EL (cell line): ENCODE measurements at places on chromosomes 13 and 19.
A peak's percentile ranks its signal among the peaks of the same experiment; 100 is the strongest.

- peak; percentile 78 for DNase-seq
Measured at GRCh38 chr13:74200081-74200480, 65.9 kb upstream of the KLF12 start.

GRCh38 chr19:40400559-40400958, 10.6 kb upstream of the HIPK4 start:
- no peak for DNase-seq

- DNase-seq: no peak
Measured at GRCh38 chr13:114122591-114123211, 9.7 kb downstream of the RASA3 start.

DNA sequence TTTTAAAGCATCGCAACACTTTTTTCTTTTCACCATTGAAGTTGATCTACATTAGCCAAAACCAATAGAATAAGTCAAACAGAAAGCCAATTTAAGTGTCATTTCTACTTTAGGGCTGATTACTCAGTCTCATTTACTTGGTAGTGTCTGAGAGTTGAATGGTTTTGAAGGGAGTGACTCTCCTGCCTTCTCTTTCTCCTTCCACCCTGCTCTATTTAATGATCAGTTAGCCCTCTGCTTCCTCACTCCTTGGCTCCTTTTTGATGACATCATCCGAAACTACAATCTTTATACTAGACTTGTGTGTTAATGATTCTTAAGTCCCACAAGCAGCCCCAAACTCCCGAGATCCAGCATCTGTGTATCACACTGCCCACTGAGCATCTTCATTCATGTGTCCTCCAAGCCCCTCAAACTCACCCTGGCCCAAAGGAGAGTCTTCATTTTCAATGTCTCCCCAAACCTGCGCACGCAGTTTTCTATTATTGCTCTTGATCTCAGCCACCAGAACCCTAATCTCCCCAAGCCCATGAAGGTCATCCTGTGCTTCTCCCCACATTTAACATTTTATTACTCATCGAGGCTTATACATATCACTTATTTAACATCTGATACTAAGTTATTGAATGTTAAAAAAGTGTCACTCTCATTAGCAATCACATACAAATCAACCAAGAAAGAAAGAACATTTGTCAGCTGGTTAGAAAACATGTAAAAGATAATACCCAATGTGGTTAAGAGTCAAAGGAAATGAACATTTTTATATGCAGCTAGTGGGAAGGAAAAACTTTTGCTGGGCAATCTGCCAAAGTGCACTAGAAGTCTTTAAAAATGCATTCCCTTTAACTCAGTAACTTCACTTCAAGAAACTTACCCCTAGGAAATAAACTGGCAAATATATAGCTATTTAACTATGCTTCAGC, 32.2 kb upstream of the ARGLU1 start:
- peak; percentile 65 for DNase-seq

- DNase-seq: peak; percentile 99
Measured at GRCh38 chr19:41859618-41860418, at the start of gene RPS19. Gene RPS19 (plus strand): TSS chr19:41860255. CDS start chr19:41860775, 520 bp downstream.

DNA sequence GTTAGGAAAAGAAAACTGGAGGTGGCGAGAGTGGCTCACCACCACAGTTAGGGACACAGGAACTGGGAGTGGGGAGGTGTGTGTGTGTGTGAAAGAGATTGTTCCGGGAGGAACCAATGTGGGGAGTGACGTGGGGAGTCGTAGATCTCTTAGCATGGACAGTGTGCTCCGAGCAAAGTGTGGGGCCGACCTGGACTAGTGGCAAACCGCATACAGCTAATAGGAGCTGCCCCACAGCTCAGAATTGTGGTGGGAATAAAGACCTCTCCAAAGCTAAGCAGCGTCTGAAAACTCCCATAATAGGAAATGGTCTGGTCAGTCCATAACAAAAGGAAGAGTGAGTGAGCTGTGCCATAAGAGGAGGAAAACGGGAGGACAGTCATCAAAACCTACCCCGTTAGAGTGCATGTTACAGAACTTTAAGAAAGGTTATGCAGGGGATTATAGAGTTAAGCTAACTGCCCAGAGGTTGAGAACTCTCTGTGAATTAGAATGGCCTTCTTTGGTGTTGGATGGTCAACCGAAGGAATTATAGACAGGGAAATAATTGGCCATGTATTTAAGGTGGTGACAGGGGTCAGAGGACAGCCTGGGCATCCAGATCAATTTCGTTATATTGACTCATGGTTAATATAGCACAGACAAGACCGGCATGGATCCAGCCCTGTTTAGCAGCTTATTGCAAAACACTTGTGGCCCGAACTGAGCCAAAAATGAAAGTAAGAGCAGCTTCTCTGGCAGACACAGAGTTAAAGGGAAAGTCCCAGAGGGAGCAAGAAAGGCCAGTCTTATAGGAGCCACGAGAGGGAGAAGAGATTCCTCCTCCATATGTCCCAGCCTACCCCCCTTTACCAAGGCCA, 8.9 kb upstream of the SLC15A1 start:
- DNase-seq: peak; percentile 54

DNA sequence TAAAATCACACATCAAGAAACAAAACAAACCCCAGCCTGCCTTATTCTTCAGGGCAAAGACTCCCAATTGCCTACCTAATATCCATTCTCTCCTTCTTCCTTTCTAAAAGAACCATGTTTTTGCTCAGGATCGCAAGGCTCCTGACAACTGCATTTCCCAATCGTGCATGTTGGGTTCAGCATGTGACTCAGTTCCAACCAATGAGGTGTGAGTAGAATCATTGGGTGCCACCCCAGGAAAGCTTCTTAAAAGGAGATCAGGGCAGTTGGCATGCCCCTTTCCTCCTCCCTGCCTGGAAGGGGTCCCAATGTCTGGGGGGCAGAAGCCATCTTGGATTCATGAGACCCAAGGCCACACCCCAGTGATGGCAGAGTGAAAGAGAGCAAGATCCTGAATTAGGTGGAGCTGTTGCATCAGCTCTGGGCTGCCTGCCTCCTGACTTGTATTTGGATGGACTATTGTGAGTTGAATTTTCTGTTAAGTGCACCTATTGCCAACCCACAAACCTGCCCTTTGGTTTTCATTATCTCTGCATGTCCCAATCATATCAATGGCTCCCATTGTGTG, 26.0 kb upstream of the UBAC2 start:
- DNase-seq: no peak

- DNase-seq: no peak
Measured at GRCh38 chr13:63304497-63304896, 1888.8 kb upstream of the PCDH20 start.

- DNase-seq: no peak
Measured at GRCh38 chr19:3024870-3025548, 4.1 kb downstream of the TLE2 start.

GRCh38 chr13:83906240-83906820, 24.1 kb upstream of the SLITRK1 start:
- no peak for DNase-seq

GRCh38 chr13:107713314-107713713, 502.0 kb downstream of the LIG4 start:
- DNase-seq: no peak

- no peak for DNase-seq
Measured at GRCh38 chr13:35524171-35524570, 47.7 kb upstream of the MAB21L1 start.

DNA sequence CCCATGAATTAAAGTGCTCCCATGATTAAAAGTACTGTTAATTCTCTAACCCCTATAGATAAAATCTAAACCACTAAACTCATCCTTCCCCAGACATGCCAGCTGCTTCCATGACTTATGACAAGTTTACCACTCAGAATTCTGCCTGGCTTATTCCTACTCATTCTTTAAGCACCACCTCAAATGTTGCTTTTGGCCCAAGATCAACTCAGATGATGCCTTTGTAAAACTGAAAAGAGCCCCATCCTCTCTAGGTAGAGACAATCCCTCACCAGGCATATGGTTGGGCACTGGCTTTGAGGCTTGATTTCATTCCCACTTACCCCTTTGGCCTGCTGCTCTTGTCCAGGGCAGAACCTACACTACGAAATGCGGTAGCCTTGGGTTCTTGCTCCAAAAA, 250.0 kb downstream of the DNAJC15 start:
- peak; percentile 79 for DNase-seq

DNA sequence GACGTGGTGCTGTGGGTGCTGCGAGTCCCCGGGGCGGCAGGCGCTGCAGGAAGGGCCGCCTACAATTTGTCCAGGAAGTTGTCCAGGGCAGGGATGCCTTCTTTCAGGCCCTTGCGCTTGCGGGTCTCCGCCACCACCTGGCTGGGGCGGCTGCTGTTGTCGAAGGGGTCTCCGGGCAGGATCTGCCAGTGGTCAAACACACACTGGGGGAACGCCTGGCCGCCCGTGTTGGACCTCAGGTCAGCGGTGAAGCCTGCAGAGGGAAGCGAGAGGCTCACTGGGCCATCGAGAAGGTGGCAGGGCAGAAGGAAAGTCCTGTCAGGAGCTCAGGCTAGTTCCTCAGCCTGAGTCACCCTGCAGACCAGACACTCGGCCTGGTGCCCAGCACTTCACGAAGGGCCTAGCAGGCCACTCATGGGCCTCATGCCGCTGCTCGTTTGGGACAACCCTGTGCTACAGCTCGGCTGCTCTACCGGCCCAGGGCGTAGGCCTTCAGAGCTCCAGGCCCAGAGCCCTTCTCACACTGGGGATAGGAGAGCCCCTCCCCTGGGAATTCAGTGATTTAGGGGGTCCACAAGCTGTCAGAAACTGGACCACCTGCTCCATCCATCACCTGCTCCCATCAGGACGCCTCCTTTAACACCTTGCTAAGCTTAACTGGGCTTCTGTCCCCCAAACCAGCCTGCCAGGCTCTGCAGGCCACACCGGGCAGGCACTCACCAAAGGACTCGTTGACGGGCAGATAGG, 5.8 kb upstream of the DAPK3 start:
- DNase-seq: no peak

DNA sequence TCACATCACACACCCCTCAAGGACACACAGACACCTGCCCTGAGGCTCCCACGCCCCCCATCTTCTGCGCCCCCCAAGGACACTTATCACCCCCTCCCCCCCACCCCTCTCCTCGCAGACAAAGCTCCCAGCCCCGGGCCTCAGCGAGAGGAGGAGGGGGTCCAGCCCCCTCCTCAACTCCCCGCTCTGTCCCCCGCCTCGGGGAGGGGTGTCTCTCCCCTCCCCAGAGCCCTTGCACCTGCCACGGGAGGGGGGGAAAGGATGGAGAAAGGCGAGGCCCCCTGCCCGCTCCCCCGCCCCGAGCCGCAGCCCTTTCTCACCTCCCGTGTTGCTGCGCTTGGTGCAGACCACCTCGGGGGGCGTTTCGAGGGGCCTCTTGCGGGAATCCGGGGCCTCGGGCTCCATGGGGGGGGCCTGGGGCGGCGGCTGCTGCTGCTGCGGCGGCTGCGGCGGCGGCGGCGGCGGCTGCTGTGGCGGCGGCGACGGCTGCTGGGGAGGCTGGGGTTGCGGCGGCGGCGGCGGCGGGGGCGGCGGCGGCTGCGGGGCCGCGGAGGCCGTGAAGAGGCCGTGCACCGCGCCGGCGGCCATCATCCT, 621 bp downstream of the NOVA2 start:
- DNase-seq: no peak

- peak; percentile 66 for DNase-seq
Measured at GRCh38 chr13:98664047-98664446, 87.1 kb upstream of the STK24 start.

DNA sequence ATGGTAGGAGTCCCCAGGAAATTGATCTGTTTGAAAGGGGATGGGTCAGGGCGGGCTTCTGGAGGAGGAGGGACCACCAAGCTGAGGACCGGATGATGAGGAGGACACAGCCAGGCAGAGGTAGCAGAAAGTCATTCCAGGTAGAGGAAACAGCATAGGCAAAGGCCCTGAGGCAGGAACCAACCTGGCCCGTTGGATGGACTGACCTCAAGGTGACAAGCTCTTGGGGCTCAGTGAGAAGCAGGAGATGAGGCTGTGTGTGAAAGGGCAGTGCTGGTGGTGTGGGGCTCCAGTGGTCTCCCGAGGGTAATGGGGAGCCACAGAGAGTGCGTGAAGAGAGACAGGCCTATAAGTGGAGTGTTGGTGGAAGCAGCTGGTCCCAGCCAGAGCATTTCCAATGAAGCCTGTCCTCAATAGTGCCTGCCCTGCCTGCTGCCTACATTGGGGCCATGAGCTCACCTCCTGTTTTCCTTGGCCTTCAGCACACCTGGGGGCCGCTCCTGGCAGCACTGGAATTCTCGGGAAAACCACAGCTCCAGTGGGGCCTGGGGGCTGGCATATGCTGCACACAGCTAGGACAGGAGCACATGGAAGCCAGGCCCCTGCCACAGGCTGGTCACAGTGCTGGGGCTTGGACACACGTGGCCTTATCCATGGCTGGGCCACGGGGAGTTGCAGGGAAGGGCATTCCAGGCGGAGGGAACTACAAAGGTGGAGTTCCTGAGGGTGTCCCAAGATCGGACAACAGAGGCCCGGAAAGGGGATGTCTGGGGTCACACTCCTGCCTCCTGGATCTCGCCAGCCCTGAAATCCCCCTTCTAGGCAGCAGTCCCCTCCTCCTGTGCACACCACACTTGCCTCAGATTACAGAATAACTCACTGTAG, 2.3 kb upstream of the COMP start:
- DNase-seq: no peak

DNA sequence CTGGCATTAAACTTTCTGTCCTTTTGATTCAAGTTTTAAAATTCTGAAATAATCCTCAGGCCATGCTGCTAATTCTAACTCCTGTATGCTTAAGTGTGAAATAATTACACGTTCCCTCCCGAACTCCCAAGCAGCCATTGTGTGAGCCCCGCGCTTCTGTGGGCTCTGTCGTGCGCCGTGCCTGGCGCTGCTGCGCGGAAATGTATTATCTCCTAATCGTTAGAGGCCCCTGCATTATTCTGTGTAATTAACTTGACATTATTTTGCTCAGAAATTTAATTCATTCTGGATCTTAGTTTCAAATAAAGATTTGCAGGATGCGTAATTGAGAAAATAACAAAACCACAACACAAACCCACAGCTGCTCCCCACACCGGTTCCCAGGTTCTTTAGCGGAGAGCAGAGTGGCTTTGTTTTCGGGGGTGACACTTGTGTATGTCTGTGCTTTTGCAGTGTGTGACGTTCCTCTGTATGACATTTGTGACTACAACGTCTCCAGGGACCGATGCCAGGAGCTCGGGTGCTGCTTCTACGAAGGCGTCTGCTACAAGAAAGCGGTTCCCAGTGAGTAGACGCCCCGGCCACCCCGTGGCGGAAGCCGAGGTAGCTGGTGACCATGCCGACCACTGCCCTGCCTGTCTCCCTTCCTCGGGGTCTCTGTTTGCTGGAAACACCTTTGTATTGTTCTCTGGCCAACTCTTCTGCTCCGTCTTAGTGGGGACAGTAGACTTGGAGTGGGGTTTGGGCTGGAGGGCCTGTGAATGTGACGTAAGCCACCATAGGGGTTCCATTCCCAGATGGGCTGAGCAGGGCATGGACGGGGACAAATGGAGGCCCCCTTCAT, 7.5 kb downstream of the TEX29 start:
- no peak for DNase-seq

DNA sequence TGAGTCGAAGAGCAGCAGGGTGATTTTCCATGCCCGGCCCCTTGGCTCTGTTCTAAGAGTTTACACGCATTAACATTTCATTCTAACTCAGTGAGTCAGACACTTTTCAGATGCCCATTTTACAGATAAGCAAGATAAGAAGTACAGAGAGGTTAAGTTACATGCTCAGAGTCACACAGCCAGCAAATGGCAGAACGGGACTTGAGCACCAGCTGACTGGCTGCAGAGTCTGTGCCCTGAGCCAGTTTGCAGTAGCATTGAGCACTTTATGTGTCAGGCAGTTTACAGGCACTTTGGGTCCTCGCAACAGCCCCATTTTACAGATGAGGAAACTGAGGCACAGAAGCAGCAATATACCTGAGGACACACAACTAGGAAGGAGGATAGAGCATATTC, 19.0 kb downstream of the CCDC8 start:
- no peak for DNase-seq
